Stimulated activated CD8-positive, alpha-beta memory T cell treated with anti-CD3 and anti-CD28 coated beads, Interleukin-4, amount 100 ng/mL, for 1 hour (primary cell): ENCODE measurements at places on chromosomes 3 and 15.

- DNase-seq = no peak
These were observed 69.9 kb downstream of the SYNM start for GRCh38 chr15:99174567-99175395.

- no peak for DNase-seq
These were observed 1035.2 kb downstream of the MCTP2 start for GRCh38 chr15:95266451-95267061.

- no peak for DNase-seq
These were observed 33.4 kb upstream of the MUC13 start for GRCh38 chr3:124967964-124968363.

- no peak for DNase-seq
These were observed 43.0 kb downstream of the PGPEP1L start for GRCh38 chr15:98964466-98965133.
